ENCODE measurements at places on chromosomes 7 and 10.
A peak's percentile ranks its signal among the peaks of the same experiment; 100 is the strongest.

DNA sequence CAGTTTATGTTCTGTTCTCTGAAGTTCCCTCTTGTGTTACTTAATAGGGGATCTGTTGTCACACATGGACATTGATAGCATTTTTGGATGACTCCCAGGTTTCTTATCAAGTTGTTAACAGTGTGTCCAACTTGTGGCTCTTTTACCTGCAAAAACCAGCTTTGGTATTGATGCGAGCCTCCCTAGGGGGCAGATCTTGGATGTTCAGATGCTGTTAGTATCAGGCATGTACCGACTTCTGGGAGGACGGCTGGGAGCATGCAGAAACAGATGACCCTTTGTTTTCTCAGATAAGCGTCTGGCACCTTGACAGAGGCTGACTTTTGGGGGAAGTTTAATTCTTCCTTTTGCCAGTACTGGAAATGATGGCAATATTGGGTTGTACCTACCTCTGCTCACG lies 2.2 kb downstream of the PLPP4 start:
- no peak for DNase-seq

GRCh38 chr10:132335189-132336063 lies 3.4 kb downstream of the LRRC27 start:
- DNase-seq: no peak

GRCh38 chr10:14820010-14820774 lies 17.6 kb downstream of the CDNF start:
- DNase-seq: no peak

DNA sequence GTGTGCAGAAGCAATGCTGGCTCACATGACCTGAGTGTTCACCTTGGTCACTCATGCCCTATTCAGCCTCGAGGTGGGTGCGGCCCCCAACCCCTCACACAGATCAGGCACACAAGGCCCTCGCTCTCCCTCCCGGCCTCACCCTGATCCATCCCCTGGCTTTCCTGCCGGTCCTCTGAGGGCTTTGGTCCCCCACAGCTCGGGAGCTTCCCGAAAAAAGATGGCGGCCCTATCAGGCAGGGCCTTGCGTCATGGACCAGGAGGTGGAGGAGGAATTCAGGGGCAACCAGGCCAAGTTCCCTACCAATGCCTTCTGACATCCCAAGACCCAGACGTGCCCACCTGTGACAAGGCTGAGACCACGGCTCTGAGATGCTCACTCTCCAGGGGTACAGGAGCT lies 43.7 kb upstream of the DNAAF5 start:
- DNase-seq: no peak

- DNase-seq: peak; percentile 70
Observed at GRCh38 chr7:3980300-3980643, 679.2 kb downstream of the SDK1 start.

GRCh38 chr10:48207853-48208252 lies 66.6 kb downstream of the FRMPD2 start:
- no peak for DNase-seq

DNA sequence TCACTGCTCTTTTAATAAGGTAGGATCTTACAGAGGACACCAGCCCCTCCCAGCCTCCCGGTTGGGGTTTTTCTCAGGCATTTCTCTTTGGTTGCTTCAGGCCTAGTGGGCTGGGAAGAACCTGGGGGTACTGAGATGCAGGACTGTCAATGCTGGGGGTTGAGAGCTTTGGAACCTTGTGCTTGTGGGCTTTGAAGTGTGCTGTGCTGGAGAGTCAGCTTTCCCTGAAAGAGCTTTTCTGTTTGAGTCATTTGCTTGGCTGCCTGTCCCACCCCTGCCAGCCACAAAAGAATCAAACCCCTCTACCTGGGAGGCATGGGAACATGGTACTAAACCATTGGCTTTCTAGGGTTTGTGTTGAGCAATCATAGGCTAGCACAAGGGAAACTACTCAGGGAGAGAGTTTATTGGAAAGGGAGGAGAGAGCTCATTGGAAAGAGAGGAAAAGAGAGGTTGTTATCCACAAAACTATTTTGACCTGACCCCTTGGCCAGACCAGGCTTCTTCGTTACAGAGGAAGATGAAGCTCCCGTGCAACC lies 1.4 kb downstream of the SCD start:
- no peak for DNase-seq

GRCh38 chr10:86598151-86598550 lies 56.2 kb upstream of the OPN4 start:
- no peak for DNase-seq

GRCh38 chr10:125175807-125176206 lies 15.4 kb upstream of the CTBP2 start:
- DNase-seq: no peak

- peak; percentile 80 for DNase-seq
Observed at GRCh38 chr7:151246102-151246850, 2.2 kb downstream of the SMARCD3 start.

- DNase-seq: no peak
Observed at GRCh38 chr10:11869219-11869618, 46.1 kb downstream of the PROSER2 start.

DNA sequence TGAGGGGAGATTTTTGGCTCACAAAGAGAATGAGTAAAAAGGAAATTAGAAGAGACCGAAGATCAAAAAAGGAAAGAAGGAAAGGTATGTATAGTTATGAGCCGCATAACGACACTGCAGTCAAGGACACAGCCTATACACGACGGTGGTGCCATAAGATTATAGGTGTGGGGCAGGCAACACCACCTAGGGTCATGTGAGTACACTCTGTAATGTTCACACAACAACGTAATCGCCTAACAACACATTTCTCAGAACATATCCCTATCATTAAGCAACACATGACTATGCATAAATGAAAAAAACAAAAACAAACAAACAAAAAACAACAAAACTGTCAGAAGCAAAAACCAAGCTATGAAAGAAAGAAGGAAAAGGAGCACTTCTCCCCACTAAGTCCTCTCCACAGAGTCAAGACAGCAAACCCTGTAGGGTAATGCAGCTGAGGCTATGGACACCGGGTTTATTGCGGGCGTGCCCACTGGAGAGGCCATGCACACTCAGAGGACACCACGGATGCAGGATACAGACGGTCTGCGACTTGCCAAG lies 45.1 kb downstream of the PIP4K2A start:
- no peak for DNase-seq

GRCh38 chr10:61974601-61975390 lies 73.3 kb downstream of the ARID5B start:
- no peak for DNase-seq

DNA sequence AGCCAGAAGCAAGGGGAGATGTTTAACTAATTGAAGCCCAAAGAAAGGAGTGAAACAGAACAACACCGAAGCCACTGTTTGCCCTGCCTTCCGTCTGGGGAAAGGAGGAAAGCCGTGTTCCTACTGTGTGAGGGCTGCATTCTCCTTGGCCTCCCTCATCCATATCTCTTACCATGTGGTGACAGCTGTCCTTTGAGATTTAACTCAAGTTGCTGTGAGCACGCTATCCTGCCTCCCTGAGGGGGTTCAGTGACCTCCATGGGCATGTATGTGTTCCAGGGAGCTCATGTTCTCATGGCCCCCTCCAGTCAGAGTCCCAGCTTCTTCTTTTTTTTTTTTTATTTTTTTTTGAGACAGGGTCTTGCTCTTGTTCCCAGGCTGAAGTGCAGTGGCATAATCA lies 26.2 kb upstream of the CRHR2 start:
- DNase-seq: no peak

- DNase-seq: no peak
Observed at GRCh38 chr10:21399392-21400035, 126.0 kb downstream of the SKIDA1 start.

GRCh38 chr10:132354356-132355094 lies 22.5 kb downstream of the LRRC27 start:
- DNase-seq: peak; percentile 70

DNA sequence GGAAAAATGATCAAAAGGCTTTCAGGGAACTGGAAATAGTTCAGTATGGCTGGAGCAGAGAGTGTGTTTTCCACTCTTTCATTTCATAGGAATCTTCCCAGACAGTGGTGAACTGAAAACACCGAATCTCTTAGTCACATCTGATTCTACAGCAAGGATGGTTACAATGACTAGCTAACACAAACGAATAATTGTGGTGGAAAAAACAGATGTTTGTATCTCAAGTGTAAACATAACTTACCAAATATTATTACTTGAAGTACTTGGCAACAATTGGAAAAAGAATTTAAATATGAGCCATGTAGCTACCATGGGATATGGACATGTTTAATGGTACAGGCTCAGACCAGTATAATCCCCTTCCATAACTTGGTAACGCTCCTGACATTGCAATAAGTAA lies 21.1 kb upstream of the BPGM start:
- no peak for DNase-seq

- no peak for DNase-seq
Observed at GRCh38 chr10:110847374-110847773, 24.4 kb upstream of the PDCD4 start.

GRCh38 chr7:113113912-113114311 lies 4.4 kb downstream of the SMIM30 start:
- DNase-seq: no peak

- DNase-seq: no peak
Observed at GRCh38 chr10:78301481-78301880, 267.8 kb downstream of the RPS24 start.

GRCh38 chr7:6730343-6730633 lies 23.5 kb upstream of the ZNF12 start:
- no peak for DNase-seq
